Naive thymus-derived CD8-positive, alpha-beta T cell (primary cell): ENCODE measurements at places on chromosomes 7 and 10. TPM values are rescaled to one million over a fixed set of nuclear protein-coding genes. Genes with fewer than 3 reads are reported as not detected.
A peak's percentile ranks its signal among the peaks of the same experiment; 100 is the strongest.

CARD11 gene
- 104 TPM for total RNA-seq

SLC18A3 gene
- not detected for total RNA-seq

MMP21 gene
- total RNA-seq, result 0.18 TPM

PLAU gene
- total RNA-seq, result 0.26 TPM

STAG3 gene
- 12.0 TPM for total RNA-seq

OR2A12 gene
- total RNA-seq, result not detected

DNA sequence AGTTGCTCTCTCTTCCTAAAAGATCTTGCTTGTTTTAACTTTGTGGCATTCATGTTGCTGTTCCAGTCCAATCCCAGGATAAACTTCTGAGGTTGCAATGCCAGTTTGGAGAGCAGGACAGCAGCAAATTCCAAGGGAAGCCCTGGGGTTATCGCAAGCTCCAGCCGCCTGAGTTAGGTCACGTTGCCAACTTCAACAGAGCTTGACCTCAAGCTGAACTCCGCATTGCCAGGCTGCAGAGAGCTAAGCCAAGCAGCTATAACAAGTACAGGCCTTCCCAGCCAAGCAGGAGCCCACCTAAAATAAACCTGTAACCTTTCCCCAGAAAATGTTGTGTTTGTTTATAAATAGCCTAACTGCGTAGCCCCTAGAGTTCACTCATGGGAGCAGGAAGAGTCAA lies 138.9 kb upstream of the LYZL1 start:
- H3K4me3 ChIP-seq, result no peak overlapping the region
- peaks cover 10% of the 10 kb centered on the region for H3K27me3 ChIP-seq
- DNase-seq, result no peak
- H3K27ac ChIP-seq, result no peak overlapping the region
- no peaks in the 10 kb centered on the region for H3K36me3 ChIP-seq

GRCh38 chr10:3071405-3072198 lies 4.3 kb downstream of the PFKP start:
- DNase-seq, result no peak
- peak overlapping the region; percentile 58 for H3K4me3 ChIP-seq
- H3K27me3 ChIP-seq, result no peaks in the 10 kb centered on the region
- no peak overlapping the region for H3K27ac ChIP-seq
- peaks cover 64% of the 10 kb centered on the region for H3K4me1 ChIP-seq

GRCh38 chr7:37467002-37467401 lies 18.3 kb upstream of the ELMO1 start:
- no peaks in the 10 kb centered on the region for H3K36me3 ChIP-seq
- H3K27ac ChIP-seq, result no peak overlapping the region
- H3K4me3 ChIP-seq, result no peak overlapping the region
- no peak for DNase-seq

- no peak overlapping the region for H3K27ac ChIP-seq
- H3K4me1 ChIP-seq, result no peaks in the 10 kb centered on the region
- no peak for DNase-seq
These were observed 100.5 kb downstream of the CYP26A1 start for GRCh38 chr10:93173967-93174845.

DNA sequence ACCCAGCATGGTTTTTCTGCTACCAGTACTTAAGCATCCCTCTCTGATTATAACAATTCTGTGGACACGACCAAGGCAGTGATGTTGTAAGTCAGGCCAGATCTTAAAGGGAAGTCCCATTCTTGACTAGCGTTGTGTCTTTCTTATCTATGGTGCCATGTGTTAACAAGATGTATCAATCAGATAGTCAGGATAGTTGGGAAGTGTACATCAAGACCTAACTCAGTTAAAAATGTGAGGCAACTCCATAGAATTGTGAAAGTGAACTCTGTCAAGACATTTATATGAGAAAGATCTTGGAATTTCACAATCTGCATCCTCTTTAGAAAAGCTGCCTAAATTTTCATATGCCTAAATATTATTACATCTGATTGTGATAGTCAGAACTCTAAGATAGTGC lies 341.7 kb upstream of the SEMA3D start:
- DNase-seq, result no peak
- H3K4me1 ChIP-seq, result no peaks in the 10 kb centered on the region
- no peaks in the 10 kb centered on the region for H3K36me3 ChIP-seq
- no peak overlapping the region for H3K4me3 ChIP-seq
- H3K27me3 ChIP-seq, result no peaks in the 10 kb centered on the region
- no peak overlapping the region for H3K27ac ChIP-seq

GRCh38 chr10:23965880-23966279 lies 243.1 kb upstream of the KIAA1217 start:
- no peaks in the 10 kb centered on the region for H3K27me3 ChIP-seq
- no peaks in the 10 kb centered on the region for H3K36me3 ChIP-seq
- H3K4me1 ChIP-seq, result no peaks in the 10 kb centered on the region
- no peak overlapping the region for H3K27ac ChIP-seq
- H3K4me3 ChIP-seq, result no peak overlapping the region
- DNase-seq, result no peak

- peak overlapping the region; percentile 34 for H3K27ac ChIP-seq
- peaks cover 50% of the 10 kb centered on the region for H3K4me1 ChIP-seq
- no peaks in the 10 kb centered on the region for H3K27me3 ChIP-seq
- H3K36me3 ChIP-seq, result peaks cover 58% of the 10 kb centered on the region
These were observed 9.1 kb downstream of the KLF6 start for GRCh38 chr10:3775696-3776551.

- DNase-seq, result no peak
- no peaks in the 10 kb centered on the region for H3K4me1 ChIP-seq
- no peak overlapping the region for H3K27ac ChIP-seq
- no peak overlapping the region for H3K4me3 ChIP-seq
These were observed 240.7 kb downstream of the FZD1 start for GRCh38 chr7:91504919-91505318.

GRCh38 chr10:69802424-69803161 lies 887 bp downstream of the COL13A1 start:
- H3K4me3 ChIP-seq, result no peak overlapping the region
- H3K27me3 ChIP-seq, result peaks cover 18% of the 10 kb centered on the region
- peaks cover 4% of the 10 kb centered on the region for H3K36me3 ChIP-seq
- H3K27ac ChIP-seq, result no peak overlapping the region

- no peaks in the 10 kb centered on the region for H3K4me1 ChIP-seq
- no peaks in the 10 kb centered on the region for H3K36me3 ChIP-seq
- no peak overlapping the region for H3K27ac ChIP-seq
- H3K27me3 ChIP-seq, result no peaks in the 10 kb centered on the region
- no peak overlapping the region for H3K4me3 ChIP-seq
These were observed 1060.6 kb downstream of the LRMDA start for GRCh38 chr10:76492026-76492425.

- no peak for DNase-seq
- no peaks in the 10 kb centered on the region for H3K27me3 ChIP-seq
- H3K4me1 ChIP-seq, result peaks cover 76% of the 10 kb centered on the region
- H3K27ac ChIP-seq, result peak overlapping the region; percentile 2
These were observed 40.3 kb downstream of the SHOC2 start for GRCh38 chr10:110959379-110960332.

DNA sequence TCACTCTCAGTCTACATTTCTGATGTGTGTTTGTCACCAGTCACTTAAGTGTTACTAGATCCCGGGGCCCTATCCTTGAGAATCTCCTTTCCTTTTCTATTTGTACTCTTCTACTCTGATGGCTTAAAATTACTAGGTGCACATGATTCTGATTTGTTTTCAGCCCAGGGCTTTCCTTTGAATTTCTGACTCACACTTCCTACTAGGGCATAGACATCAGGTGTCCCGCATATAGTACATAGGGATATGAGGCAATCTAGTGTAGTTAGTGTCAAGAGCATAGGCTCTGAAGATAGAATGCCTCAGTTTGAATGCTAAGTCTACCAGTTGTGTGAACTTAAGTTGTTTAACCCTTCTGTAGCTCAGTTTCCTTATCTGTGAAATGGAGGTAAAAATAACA lies 49.4 kb upstream of the LRRN3 start:
- peak overlapping the region; percentile 49 for H3K4me3 ChIP-seq
- peaks cover 11% of the 10 kb centered on the region for H3K4me1 ChIP-seq
- H3K27me3 ChIP-seq, result no peaks in the 10 kb centered on the region
- DNase-seq, result no peak

GRCh38 chr7:27647046-27647445 lies 15.6 kb downstream of the HIBADH start:
- H3K4me1 ChIP-seq, result peaks cover 3% of the 10 kb centered on the region
- no peak overlapping the region for H3K4me3 ChIP-seq
- no peaks in the 10 kb centered on the region for H3K27me3 ChIP-seq
- H3K36me3 ChIP-seq, result no peaks in the 10 kb centered on the region

- no peak overlapping the region for H3K4me3 ChIP-seq
- no peak overlapping the region for H3K27ac ChIP-seq
- peaks cover 8% of the 10 kb centered on the region for H3K4me1 ChIP-seq
- H3K27me3 ChIP-seq, result peaks cover 28% of the 10 kb centered on the region
- H3K36me3 ChIP-seq, result no peaks in the 10 kb centered on the region
These were observed 9.3 kb downstream of the UNC5B start for GRCh38 chr10:71221586-71222202.

- no peak for DNase-seq
- H3K4me1 ChIP-seq, result peaks cover 6% of the 10 kb centered on the region
- no peaks in the 10 kb centered on the region for H3K27me3 ChIP-seq
- H3K36me3 ChIP-seq, result peaks cover 74% of the 10 kb centered on the region
- H3K4me3 ChIP-seq, result no peak overlapping the region
- no peak overlapping the region for H3K27ac ChIP-seq
These were observed 63.0 kb downstream of the TAX1BP1 start for GRCh38 chr7:27802999-27803398.

GRCh38 chr10:71378336-71379117 lies 18.2 kb upstream of the CDH23 start:
- peak overlapping the region; percentile 27 for H3K27ac ChIP-seq
- no peaks in the 10 kb centered on the region for H3K27me3 ChIP-seq
- H3K4me1 ChIP-seq, result peaks cover 2% of the 10 kb centered on the region
- DNase-seq, result no peak

DNA sequence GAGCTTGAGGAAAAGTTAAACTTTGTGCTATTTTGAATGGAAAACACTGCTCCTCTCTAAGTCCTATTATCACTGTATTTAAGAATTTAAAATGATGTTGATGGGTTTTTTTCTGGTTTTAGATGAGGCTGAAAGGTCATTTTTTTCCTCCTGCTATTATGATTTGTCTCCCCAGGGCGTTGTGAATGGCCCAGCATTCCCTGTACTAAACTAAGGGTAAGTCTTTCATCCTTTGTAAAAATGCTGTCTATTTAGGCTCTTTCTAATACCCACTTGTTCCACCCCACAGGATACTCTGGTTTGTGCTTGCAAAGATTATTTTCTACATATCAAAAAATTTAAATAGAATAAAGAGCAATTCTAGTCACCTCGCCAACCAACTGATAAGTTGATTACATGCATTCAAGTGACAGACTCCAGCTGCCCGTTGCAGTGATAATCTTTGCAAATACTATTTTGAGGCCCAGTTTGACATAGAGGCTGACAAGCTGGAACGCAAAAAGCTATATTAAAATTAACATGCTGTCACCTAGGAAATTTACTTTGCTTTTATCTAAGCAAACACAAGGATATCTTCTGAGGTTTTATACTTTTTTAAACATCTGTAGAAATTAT lies 222.3 kb upstream of the TMEM229A start:
- no peaks in the 10 kb centered on the region for H3K27me3 ChIP-seq
- DNase-seq, result no peak
- no peak overlapping the region for H3K27ac ChIP-seq
- no peak overlapping the region for H3K4me3 ChIP-seq
- no peaks in the 10 kb centered on the region for H3K36me3 ChIP-seq
- H3K4me1 ChIP-seq, result no peaks in the 10 kb centered on the region

DNA sequence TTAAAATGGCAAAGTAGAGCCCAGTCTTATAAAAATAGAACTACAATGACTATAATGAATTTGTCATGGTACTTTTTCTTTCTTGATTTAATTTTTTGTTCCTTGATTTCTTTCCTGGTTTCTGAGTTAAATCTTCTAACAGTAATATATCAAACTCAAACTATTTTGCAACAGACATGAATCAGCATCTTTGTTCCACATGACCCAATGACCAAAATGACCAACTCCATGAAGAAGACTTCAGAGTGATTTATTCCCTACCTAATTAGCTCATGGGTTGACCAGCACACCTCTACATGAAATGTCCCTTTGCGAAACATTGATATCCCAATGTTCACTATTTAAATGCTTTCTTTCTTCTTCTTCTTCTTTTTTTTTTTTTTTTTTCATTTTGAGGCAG lies 30.9 kb downstream of the NMT2 start:
- H3K4me1 ChIP-seq, result peaks cover 37% of the 10 kb centered on the region
- H3K4me3 ChIP-seq, result no peak overlapping the region
- H3K36me3 ChIP-seq, result no peaks in the 10 kb centered on the region
- H3K27ac ChIP-seq, result no peak overlapping the region
- no peaks in the 10 kb centered on the region for H3K27me3 ChIP-seq

DNA sequence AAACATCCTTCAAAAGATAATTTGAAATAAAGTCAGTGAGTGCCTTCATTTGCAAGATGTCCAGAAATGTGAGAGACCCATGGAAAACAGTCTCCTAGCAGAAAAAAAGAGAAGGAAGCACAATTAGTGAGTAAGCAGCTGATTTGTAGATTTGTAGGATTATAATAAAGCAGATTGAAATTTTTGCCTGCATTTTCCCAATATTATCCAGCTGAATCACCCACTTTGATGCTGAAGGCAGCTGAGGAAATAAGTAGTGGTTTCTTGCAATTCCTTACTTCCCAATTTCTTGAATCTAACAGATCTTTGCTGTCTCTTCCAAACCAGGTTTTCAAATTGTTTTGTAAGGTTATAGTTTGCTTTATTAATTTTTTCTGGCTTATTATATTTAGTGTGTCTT lies 181.4 kb downstream of the GNAT3 start:
- H3K4me1 ChIP-seq, result no peaks in the 10 kb centered on the region
- no peaks in the 10 kb centered on the region for H3K36me3 ChIP-seq
- no peak overlapping the region for H3K4me3 ChIP-seq
- H3K27ac ChIP-seq, result no peak overlapping the region
